ENCODE measurements at places on chromosomes 16 and 17.

GRCh38 chr16:58337090-58337444, 42.2 kb upstream of the PRSS54 start:
- no peak for DNase-seq

DNA sequence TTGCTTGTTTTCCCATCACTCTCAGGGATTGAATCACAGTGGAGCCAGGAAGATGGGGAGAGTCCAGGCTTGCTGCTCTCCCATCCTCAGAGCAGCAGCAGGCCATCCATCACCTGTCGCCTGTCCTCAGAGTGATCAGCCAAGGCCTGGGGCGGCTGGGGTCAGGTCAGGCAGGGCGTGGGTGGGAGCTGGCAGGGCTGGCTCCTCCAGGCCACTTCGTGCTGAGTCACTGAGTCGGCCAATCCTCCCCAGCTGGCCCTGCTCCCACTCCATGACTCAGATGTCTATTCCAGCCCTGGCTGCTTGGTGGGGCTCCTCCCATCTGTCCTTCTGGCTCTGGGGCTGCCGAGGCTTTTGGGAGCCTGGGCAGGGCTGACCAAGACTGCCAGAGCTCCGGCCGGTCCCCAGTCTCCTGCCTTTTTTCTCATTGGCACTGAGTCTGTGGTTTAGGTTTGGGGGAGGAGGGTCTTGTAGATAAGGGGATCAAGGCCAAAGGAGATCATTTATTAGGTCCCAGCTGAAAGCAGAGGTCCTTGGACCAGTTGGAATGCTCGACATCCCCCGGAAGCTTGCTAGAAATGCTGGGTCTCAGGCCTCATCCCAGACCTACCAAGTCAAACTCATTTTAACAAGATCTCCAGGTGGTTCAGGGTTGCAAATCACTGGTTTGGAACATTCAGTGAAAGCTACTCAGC, 72.7 kb downstream of the ABCC1 start:
- DNase-seq: no peak

DNA sequence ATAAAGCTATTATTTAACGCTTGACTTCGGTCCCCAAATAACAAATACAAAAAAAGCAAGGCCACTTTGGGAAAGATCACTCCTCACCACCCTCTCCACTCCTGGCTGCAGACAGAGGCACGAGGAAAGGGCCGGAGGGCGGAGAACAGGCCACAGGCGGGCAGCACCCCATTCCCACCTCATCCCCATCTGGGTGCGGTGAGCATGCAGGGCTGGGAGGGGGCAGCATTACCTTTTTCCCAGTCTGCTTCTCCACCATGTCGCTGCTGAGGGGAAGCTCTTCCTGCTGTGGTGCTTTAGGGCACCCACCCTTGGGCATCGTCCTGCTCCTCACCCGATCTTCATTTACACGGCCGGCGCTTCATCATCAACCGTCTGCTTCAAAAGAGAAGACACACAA, 99.2 kb downstream of the ZNF778 start:
- DNase-seq: no peak

- DNase-seq: no peak
Observed at GRCh38 chr17:39756380-39757079, 18.8 kb downstream of the GRB7 start.

GRCh38 chr16:77404775-77405174, 30.1 kb downstream of the ADAMTS18 start:
- DNase-seq: no peak

GRCh38 chr16:81818568-81818896, 39.4 kb downstream of the PLCG2 start:
- DNase-seq: no peak

GRCh38 chr17:50268026-50268425, 6.2 kb upstream of the TMEM92 start:
- DNase-seq: no peak
